ENCODE measurements at places on chromosomes 1 and 21. TPM values are rescaled to one million over a fixed set of nuclear protein-coding genes. Genes with fewer than 3 reads are reported as not detected.

The PRKCZ gene
- polyA plus RNA-seq: 48.5 TPM

The ATP1A4 gene
- 0.17 TPM for polyA plus RNA-seq

The AMY2A gene
- not detected for polyA plus RNA-seq

The FOXO6 gene
- polyA plus RNA-seq: 2.4 TPM

The ITLN1 gene
- polyA plus RNA-seq: 0.27 TPM

The RAB25 gene
- 57.6 TPM for polyA plus RNA-seq

All from left lung (tissue), 14 donors.